ENCODE measurements at places on chromosomes 13 and 19. TPM values are rescaled to one million over a fixed set of nuclear protein-coding genes. Genes with fewer than 3 reads are reported as not detected.

Gene TMEM161A
- 18.7 TPM for total RNA-seq

Gene PABPC3
- 0.14 TPM for total RNA-seq

Gene LCP1
- not detected for total RNA-seq

Gene ZNF573
- total RNA-seq, result 4.8 TPM

Gene RASL11A
- total RNA-seq, result 2.8 TPM
